ENCODE measurements at places on chromosomes 1 and 21.

- no peak for DNase-seq
Observed at GRCh38 chr1:209808059-209808581, 2.2 kb upstream of the IRF6 start.

DNA sequence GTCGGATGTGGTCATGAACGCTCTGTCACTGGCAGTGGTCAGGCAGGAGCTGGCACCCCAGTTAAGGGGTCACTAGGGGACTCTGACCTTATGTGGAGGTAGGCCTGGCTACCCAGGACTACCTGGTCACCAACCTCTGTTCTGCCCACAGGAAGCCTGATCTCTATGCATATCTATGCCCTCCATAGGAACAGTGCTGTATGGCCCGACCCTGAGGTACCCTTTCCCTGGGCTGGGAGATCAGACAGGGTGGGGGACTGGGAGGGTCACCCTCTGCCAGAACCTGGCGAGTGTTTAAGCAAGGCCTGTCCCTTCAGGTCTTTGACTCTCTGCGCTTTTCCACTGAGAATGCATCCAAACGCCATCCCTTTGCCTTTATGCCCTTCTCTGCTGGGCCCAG lies 19.0 kb downstream of the CYP4B1 start:
- no peak for DNase-seq

GRCh38 chr1:203451836-203452784 lies 23.5 kb upstream of the PRELP start:
- no peak for DNase-seq

GRCh38 chr21:37548521-37548981 lies 182.0 kb downstream of the DYRK1A start:
- no peak for DNase-seq

GRCh38 chr1:39625462-39626273 lies 13.8 kb downstream of the HEYL start:
- DNase-seq, result peak; percentile 89

DNA sequence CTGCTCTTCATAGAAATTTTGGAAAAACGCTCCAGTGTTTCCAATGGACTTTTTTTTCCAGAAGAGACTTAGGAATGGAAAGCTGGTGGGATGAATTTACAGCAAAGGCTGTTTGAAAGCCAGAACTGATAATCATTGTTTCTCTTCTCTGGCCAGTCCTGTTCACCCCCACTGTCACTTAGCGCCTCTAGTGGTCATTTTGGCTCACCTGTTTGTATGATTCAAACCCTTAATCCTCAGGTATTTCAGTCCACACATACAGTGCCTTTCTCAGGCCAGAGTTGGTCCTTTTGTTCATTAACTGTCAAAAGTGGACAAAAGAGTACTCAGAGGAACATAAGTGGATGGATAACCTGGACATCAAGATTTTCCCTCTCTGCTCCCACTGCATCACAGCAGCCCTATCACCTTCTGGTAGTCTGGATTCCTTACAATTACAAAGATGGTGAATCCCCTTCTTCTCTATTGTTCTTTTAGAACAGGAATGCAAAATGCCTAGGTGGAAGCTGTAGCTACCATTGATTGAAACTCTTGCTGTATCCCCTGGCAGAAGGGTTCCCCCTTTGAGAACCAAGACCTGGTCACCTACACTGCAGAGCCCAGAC lies 177.6 kb upstream of the OLFM3 start:
- DNase-seq, result no peak

- DNase-seq, result no peak
Observed at GRCh38 chr1:197776351-197777105, 1.2 kb upstream of the DENND1B start.

- no peak for DNase-seq
Observed at GRCh38 chr1:32743380-32744070, 41.0 kb upstream of the SYNC start.

- no peak for DNase-seq
Observed at GRCh38 chr1:93699049-93699384, 17.4 kb upstream of the BCAR3 start.

GRCh38 chr1:157247005-157247763 lies 109.0 kb upstream of the ETV3 start:
- no peak for DNase-seq

- DNase-seq, result no peak
Observed at GRCh38 chr1:119605686-119606085, 42.4 kb downstream of the ZNF697 start.

GRCh38 chr1:42806171-42806570 lies 10.8 kb upstream of the ERMAP start:
- no peak for DNase-seq

GRCh38 chr1:31335007-31335406 lies 37.9 kb downstream of the FABP3 start:
- DNase-seq, result no peak

DNA sequence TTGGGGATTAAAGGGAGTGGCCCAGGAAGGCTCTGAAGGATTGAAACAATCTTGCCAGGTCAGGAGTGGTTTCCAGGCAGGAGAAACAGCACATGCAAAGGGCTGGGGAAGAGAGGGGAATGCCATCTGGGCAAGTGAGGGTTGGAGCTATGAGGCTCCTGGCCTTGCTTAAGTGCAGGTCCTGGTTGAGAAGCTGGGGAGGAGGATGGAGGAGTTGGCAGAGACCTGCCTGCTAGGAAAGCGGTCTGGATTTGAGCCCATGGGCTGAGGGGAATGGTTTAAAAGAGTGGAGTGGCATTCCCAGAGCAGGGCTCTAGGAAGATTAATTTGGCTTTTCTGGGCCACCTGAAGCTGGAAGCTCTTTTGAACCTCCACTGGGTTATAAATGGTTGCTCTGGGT lies 9.2 kb downstream of the IGSF21 start:
- no peak for DNase-seq

DNA sequence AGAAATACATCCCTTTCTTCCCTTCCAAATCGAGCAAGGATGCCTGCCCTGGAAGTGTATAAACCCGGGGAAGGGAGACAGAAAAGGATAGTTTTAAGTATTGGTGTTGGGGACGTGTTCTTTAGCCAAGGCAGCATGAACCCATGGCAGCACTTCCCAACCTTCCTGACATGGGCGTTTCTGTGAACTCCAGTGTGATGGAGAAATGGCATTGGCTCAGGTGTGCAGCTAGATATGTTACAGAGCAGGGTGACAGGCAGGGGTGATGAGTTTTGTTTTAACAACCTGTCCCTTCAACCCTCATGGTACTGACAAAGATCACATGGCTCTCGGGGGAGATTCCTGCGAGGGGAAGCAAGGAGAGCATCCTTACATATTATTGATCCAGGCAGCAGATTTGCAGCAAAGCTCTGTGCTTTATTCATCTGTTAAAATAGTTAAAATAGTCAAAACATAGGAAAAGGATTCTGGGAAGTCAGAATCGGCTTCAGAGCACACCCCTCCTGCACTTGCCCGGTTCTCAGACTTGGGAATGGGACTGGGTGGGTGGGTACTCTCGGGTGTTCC lies 4.0 kb downstream of the MX1 start:
- no peak for DNase-seq

GRCh38 chr1:53140451-53140850 lies 2.0 kb downstream of the SLC1A7 start:
- DNase-seq, result no peak

GRCh38 chr1:205057808-205058575 lies 15.0 kb downstream of the CNTN2 start:
- no peak for DNase-seq

DNA sequence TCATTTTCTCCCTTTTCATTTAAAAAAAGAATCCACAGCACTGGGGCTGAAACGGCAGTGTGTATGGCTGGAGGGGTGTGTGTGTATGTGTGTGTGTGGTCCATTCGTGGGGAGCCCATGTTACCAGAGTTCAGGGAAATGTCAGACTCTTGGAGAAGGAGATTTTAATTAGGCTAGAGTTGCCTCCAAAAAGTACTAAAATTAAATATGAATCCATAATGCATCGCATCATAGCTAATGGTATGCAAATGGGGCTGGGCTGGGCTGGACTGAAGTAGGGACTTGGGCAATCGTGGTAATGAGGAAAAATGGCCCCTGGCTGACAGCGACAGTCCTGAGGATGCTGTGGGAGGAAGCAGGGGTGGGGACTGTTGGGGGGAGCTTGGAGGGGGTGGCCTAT lies 24.8 kb downstream of the GRIK3 start:
- DNase-seq, result no peak

DNA sequence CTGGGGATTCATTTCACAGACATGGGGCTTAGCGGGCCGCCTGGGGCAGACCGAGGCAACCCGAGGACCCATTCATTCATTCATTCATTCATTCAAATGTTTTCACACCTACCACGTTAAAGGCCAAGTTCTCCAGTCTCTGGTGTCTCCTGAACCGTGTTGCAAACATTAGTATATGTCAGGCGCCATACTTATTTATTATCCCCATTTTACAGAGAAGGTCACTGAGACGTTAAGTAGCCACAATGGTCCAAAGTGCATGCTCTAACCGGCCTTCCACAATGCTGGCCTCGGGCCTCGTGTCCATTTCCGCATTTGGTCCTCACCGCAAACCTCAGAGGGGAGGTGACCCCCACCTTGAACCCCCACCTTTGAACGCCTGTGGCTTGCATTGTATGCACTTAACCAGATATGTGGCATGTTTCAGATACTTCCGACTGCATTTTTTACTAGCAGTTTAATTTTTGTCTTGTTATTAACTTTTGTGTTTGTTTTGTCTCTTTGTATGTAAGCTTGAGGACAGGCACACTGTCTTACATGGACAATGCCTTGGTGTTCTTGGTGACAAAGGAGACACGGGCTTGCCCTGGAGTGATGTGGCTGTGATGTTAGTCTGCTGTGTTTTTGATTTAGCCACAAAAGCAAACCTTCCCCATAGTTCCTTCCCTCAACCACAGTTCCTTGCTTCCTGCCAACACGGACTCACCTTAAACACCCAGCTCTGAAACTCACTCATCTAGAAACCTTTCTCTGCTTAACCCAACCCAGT lies 1.2 kb upstream of the IFFO2 start:
- DNase-seq, result no peak

DNA sequence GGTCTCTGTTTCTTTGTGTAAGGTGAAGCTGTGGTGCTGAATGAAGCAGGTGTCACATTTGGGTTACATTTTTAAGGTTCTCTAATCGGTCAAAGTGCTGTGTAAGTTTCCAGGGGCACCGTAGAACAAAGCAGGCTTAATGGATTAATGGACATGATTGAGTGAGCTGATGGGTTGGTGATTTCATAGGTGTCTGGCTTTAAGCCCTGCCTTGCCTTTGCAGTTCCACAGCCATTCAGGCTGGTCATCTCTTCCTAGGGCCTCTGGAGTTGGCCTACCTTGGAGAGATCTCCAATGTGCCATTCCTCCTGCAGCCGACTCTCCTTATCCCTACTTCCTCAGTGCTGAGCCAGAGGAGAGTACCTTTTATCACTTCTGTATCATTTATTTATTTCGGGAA lies 15.2 kb downstream of the GALNT2 start:
- DNase-seq, result no peak

DNA sequence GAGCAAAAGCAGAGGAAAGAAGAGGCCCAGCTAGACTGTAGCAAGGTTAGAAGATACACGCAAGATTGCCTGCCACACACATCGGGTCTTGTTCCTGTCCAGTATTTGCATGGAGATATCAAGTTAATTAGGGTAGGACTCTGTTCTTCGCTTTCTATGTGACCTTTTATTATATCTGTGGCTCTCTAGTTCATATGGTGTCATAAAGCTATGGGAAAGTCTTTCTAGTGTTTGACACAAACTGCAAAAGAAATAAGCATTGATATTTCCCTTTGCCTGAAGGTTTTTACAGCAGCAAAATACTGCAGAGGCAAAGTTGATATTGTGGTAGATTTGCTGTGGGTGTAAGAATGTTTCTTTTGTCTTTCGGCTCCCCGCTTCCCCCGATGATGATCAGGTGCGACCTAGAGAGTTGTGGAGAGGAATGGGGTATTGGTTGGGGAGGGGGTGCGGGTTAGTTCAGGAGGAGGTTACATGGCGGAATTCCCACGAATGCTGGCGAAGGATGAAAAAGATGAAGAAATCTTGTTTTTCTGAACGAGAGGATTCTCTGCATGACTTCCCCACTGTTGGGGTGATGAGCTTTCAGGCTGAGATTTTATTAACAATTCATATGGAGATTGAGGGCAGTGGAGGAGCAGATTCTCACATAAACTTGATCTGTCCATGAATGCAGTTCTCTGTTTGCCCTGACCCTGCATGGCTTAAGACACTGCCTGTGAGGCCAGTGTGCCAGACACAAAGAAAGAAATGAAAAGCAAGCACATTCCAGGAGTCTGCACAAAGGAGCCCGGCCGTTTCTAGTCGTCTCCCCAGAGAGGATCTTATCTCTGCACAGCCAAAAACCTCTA lies 550.2 kb downstream of the USP25 start:
- no peak for DNase-seq

GRCh38 chr1:101739146-101739545 lies 257.6 kb downstream of the OLFM3 start:
- DNase-seq, result no peak

DNA sequence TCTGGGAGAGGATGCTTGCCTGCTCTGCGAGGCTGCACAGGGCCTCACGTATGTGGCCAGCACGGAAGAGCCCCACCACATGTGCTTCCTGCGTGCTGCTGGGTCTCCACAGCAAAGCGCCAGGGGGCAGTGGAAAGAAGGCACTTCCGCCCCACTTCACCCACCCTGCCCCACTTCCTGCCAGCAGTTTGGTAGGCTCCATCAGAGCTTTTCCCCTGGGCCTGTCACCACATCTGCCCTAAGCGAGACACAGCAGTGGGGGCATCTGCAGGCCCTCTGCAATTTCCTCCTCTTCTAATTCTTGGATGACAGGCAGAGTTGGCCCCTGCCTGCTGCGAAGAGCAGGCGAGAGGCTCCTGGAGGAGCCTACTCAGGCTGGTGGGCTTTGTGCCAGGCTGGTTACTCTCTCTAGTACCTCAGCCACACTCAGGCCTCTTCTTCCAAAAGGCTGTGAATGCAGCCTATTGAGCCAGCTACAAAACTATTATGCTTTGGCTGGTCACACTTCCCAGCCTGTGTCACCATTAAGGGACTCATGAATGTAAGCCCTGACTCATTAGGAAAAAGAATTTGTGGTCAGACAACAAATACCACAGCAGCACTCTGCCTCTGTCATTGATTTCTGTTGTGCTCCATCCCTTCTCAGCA lies 25.0 kb downstream of the CD244 start:
- DNase-seq, result no peak

DNA sequence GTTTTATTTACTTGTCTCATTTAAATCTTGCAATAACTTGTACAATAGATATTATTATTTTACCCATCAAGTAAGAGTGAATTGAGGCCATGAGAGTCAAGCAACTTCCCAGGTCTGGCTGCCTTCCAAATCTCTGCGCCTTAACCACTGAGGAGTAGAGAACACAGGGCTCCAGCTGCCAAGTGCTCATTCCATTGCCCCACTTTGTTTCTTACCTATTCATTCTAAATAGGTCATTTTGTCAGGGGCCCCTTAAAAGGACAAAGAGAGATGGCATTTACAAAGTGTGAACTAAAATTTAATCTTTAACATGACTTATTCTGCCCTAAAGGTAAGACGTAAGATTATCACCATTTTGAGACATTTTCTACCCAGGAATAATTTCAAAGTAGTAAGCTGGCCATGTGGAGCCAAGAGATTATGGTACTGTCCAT lies 3.5 kb downstream of the PPP1R15B start:
- DNase-seq, result peak; percentile 45
